NCI-H460 (cell line): ENCODE measurements at places on chromosomes 4 and X.

DNA sequence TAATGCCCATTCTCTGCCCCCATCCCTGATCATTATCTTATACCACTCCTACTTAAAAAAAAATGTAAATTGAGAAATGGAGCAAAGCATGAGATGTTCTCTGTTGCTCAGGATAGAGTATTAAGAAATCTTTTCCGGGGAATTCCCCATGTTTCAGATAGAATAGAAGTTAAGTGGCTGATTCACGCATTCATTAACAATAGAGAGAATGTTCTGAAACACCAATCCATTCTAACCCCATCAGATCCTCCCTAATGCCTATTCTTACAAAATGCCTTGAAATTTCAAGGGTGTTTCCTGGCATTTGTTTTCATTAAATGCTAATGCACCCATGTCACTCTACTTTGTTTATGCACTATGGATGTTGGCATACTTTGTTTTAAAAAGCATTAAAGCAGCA is 101.1 kb downstream of the AREG start:
- DNase-seq = no peak

GRCh38 chrX:13763489-13763888 is 28.9 kb downstream of the OFD1 start:
- no peak for DNase-seq

- peak; percentile 12 for DNase-seq
Measured at GRCh38 chrX:39652336-39652735, 445.4 kb downstream of the BCOR start.

- DNase-seq = no peak
Measured at GRCh38 chr4:17932041-17932440, 89.5 kb downstream of the LCORL start.

GRCh38 chr4:4888695-4889094 is 29.2 kb downstream of the MSX1 start:
- DNase-seq = no peak

- no peak for DNase-seq
Measured at GRCh38 chr4:69589884-69590283, 49.6 kb downstream of the UGT2A2 start.

DNA sequence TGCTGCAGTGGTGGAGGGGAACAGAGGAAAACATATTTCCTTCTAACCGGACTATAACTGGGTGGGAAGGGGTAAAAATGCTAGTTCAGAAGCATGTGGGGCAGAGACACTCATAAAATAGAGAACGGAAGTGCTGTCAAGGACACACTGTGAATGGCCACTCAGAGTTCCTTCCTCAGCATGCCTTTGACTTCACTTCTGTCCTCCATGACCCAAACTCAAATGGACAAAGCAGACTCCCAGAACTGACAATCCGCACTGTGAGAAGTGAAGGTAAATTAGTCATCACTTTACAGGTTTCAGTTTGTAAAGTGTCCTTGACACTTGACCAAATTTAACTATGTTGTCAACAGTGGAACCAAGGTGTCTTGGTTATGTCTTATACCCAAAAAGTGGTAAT is 30.2 kb upstream of the ELF2 start:
- DNase-seq = no peak

DNA sequence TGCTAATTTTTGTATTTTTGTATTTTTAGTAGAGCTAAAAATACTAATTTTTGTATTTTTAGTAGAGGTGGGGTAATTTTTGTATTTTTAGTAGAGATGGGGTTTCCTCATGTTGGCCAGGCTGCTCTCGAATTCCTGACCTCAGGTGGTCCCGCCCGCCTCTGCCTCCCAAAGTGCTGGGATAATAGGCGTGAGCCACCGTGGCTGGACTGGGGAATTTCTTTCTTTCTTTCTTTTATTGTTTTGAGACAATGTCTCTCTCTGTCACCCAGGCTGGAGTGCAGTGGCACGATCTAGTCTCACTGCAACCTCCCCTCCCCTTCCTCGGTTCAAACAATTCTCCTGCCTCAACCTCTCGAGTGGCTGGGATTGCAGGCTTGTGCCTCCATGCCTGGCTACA is 83.0 kb downstream of the FAM193A start:
- no peak for DNase-seq

DNA sequence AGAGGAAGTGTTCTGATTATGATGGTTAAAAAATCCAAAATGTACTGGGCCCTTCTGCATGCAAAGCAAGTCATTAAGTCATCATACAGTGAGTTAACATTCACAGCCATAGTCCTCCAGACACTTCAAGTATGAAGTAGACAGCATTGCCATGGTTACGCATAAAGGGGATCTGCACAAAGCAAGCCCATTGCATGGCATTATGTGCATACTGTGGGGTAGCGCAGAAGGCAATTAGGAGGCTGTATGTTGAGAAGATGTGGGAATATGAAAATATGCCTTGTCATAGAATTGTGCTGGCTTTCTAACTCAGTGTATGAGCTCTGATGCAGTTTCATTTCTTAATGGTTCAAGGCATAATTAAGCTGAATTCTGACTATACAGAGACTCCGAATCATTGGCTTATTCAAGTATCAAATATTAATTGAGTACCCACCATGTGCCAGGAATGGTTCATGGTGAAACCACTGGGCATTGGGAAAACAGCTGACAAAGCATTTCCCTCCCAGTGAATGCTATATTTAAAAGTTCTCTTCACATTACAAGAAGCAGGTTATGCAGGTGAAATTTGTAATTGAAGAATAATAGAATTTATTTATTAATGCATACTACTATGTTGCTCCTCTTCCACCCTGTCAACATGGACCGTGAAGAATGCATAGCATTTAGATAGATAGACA is 588.9 kb downstream of the ZNF674 start:
- no peak for DNase-seq

DNA sequence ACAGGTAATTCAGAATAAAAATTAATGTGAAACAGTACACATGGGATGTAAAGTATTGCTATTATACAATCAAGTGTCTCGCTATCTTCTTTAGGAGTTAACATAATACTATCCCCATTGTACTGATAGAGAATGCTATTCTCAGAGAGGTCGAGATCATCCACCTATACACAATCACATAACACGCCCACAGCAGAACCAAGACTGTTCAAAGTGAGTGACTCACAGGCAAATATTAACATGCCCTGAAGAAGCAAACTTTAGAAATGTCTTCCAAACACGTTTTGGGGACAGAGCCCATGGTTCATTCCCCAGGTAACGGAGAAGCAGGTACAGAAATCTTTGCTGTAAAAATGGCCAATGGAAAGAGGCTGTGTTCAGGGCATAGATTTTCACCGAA is 50.1 kb upstream of the PHKA2 start:
- no peak for DNase-seq

GRCh38 chr4:72468904-72469502 is 100.0 kb downstream of the ADAMTS3 start:
- peak; percentile 21 for DNase-seq

GRCh38 chr4:126775485-126776106 is 857.2 kb upstream of the INTU start:
- DNase-seq = no peak

GRCh38 chrX:117843749-117844148 is 272.9 kb downstream of the KLHL13 start:
- DNase-seq = no peak

DNA sequence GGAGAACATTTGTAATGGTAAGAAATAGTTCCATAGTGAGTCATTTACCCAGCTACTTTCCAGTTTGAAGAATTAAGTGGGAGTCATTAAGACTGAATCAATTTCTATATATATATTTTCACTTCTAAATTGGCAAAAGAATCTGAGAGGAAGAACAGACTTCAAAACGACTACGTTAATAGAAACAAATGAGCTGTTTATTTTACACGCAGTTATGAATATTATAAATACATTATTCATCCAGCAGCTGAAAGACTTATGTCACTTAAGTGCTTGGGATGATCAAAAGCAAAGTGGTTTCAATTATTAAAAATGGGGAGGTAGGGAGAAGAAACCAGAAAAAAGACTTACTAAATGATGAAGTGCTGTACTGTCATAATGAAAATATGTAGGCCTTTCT is 260.5 kb upstream of the DDX53 start:
- no peak for DNase-seq

DNA sequence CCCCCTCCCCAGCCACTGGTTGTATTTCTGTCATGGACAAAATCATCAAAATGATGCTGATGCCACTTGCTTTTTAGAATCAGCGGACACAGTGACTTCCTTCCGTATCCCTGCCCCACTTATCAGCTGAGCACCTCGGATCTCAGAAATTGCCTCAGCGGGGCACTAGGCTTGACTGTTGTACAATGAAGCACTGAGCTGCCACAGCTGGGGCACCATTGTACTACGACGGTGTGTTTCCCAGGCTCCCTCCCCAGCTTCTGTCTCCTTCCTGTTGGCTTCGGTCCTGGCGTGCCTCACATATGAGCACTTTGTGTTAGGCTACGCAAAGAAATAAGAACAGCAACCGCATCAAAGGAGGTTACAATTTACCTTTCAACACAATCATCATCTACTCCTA is 82.4 kb downstream of the F11 start:
- no peak for DNase-seq

- DNase-seq = no peak
Measured at GRCh38 chr4:48360285-48361011, 19.1 kb downstream of the SLAIN2 start.

DNA sequence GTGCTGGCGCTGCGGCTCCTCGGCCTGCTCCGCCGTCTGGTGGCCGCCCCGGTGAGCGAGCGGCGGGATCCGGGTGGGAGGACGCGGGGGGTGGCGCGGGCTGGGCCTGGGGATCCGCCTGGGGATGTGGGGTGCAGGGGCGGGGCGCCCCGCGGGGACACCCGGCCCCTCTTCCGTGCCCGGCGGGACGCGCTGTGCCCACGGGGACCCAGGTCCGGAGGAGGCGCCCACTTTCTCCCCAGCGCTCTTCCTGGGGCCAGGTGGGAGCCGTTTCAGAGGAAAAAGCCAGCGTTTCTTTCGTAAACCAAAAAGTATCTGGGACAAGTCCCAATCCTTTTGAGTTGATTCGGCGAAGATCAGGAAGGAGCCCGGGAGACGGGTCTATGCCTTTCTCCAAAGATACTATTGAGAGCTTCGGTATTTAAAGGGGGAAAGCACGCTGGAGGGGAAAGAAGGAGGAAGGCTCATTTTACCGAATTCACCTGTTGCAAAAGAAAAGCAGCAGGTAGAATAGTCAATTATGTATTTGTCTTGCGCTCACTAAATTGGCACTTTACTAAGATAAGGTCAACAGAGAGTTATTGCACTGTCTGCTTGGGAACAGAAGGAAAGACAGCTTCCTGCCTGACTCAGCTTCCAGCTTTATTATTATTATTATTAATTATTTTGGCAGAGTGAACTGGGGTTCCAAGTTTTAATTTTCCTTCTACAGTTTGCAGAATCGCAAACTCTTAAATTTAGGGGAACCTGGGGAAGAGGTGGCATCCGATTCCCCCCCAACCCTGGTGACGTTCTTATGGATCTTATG is 81.5 kb upstream of the CD99 start:
- DNase-seq = no peak

DNA sequence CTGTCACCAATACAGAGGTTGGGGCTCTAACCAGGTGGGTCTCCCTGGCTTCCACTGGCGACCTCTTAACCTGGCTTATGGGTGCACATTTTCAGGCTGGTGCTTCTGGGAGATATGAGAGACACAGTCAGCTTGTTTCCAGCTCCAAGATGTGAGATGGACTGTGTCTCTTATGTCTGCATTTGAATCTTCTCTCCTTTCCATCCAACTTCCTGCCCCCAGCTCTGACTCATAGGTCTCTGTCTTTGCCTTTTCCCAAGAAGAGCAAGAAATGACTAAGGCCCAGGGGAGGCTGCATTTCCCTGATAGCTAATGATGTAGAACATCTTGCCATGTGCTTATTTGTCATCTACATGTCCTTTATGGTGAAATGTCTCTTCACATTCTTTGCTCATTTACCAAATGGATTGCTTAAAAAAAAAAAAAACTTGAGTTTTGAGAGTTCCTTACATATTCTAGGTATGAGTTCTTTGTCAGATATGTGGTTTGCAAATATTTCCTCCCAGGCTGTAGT is 3.2 kb upstream of the UXT start:
- peak; percentile 16 for DNase-seq

- no peak for DNase-seq
Measured at GRCh38 chr4:121376097-121376496, 4.7 kb downstream of the QRFPR start.

- DNase-seq = no peak
Measured at GRCh38 chr4:1462009-1462767, 55.9 kb upstream of the NKX1-1 start.

DNA sequence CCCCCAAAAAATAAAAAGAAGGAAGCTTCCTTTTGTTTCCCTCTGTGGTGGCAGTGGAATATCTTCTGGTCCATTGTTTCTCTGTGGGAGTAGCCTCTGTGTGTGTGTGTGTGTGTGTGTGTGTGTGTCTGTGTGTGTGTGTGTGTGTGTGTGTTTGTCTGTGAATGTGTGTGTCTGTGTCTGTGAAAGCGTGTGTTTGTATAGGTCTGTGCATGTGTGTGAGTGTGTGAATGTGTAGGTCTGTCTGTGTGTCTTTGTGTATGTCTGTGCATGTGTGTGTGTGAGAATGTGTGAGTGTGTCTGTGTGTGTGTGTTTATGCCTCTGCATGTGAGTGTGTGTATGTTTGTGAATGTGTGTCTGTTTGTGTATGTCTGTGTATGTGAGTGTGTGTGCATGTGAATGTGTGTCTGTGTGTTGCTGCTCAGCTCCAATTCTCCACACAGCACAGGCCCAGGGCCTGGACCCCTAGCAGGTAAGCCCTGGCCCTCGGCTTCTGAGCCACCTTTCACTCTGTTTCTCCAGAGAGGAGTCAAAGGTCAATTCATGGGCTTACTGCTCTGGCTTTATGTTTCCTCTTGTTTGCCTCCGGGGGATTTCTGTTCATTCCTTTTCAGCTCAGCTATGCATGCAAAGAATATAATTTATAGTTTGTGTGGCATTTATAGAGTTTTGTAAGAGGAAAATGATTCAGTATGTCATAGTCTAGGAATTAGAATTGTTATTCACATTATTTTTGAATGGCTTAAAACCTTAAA is 89.8 kb downstream of the UCHL1 start:
- no peak for DNase-seq

DNA sequence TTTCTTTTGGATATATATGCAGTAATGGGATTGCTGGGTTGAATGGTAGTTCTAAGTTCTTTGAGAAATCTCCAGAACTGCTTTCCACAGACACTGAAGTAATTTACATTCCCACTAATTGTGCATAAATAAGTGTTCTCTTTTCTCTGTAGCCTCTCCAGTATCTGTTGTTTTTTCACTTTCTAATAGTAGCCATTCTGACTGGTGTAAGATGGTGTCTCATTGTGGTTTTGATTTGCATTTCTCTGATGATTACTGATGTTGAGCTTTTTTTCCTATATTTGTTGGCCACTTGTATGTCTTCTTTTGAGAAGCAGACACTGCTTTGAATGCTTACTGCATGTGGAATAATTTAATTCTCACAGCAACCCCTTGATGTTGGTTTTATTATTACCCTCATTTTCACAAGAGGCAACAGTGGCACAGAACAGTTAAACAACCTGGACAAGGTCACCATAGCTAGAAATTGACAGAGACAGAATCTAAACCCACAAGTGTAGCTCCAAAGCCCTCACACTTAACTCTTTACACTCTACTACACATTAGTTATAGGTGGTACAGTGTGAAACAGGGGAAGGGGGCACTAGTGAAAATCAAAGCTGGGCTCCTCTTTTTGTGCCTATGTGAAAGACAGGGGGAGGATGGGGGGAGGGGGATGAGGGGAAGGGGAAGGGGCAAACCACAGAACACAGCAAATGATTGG is 96.1 kb downstream of the REELD1 start:
- DNase-seq = no peak
